ENCODE measurements at places on chromosomes 1 and 21.

GRCh38 chr1:115976921-115977498 is 697 bp downstream of the SLC22A15 start:
- DNase-seq, result no peak

DNA sequence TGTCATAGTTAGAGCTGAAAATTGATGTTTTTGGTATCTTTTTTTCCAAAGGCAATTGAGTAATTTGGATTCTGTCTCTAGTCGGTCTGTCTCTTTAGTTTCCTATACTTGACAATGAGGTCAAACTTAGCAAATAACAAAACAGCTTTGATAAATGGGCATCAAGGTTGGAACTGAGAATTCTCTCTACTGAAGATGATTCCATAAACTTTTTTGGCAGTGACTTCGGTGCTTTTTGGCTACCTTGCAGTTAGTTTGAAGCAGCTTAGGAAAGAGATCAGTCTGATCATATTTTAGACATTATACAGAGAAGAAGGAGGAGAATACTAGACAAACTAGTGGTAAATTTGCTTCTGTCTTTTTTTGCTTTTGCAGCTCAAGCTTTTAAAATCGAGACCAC is 559 bp downstream of the VCAM1 start:
- DNase-seq, result no peak

DNA sequence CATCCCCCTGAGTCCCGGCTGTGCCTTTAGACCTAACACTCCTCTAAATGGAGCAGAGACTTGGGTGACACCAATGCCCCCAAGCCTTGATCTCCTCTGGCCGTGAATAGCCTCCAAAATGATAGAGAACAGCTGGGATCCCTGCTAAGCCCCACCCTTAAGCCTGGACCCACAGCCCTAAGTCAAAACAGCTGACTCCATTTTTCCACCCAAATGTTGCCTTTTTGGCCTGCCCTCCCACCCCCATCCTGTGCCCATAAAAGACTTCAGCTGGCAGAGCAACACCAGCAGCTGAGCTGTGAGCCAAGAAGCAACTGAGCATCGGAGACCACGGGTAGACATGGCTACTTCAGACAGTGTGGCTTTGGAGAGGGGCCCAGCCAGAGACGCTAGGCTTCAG is 420.8 kb downstream of the NPHP4 start:
- no peak for DNase-seq

GRCh38 chr1:116166655-116167054 is 55.5 kb downstream of the MAB21L3 start:
- DNase-seq, result no peak

- no peak for DNase-seq
Measured at GRCh38 chr1:26998429-26999300, 5.2 kb downstream of the TRNP1 start.
